DMS79 treated with DMSO at 0.1 percent for 48 hours (cell line): ENCODE measurements at places on chromosomes 6 and 20.

GRCh38 chr6:143059663-143060353, 881 bp upstream of the AIG1 start:
- peak; percentile 52 for DNase-seq

DNA sequence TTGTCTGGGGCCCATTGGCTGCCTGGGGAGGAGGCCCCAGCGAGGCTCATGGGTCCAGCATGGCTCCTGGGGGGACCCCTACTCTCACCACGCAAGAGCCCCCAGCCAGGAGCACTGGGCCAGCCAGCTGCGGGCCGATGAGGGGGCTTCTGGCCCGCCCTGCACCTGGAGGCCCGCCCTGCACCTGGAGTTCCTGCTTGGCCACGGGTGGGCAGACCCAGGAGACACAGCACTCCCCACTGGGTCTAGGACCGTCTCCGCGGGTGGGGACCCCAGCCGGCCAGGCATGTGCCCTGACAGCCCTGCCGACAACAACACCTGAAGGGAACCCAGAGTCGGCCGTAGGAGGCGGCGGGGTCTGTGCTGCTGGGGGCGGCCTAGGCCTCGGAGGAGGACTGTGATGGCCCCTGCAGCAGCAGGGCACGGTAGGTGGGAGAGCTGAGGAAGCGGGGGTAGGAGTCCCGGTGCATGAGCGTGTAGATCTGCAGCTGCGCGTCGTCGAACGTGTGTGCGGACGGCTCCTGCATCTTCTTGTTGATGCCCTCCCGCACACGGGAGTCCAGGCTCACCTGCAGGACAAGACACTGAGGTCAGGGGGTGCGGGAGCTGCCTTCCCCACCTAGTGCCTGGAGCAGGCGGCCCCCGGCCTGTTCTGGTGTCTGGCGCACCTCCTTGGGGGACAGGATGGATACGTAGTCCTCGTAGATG, 5.7 kb downstream of the RGS19 start:
- DNase-seq: no peak

DNA sequence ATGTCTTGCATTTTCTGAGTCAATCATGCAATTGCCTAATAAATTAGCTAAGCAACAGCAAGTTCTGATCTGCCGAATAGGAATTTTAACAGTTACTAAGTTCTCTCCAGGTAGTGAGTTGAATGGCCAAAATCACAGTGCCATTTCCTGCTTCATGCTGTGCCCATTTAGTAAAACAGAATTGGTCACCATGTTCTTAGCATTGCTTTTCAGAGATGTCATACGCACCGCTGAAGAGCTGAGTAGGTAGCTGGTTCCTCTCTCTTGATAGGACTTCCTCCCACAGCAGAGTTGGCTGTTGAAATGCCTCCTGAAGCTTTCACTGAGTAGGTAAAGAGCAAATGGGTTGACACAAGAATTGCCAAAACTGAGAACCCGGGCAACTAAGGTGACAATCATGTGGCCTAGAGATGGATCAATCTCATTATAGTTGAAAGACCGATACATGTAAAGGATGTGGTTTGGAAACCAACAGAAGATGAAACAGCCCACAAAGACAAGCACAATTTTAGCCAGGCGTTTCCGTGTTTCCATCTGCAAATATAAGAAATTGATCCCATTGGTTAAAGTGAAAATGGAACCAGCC, 57.1 kb upstream of the GJE1 start:
- DNase-seq: no peak

GRCh38 chr20:1214838-1215261, 11.0 kb upstream of the RAD21L1 start:
- no peak for DNase-seq
